ENCODE measurements at places on chromosomes 16 and 17. TPM values are rescaled to one million over a fixed set of nuclear protein-coding genes. Genes with fewer than 3 reads are reported as not detected.

The KRTAP2-3 gene
- not detected for total RNA-seq

The TMEM11 gene
- total RNA-seq: 25.7 TPM

The CDRT15L2 gene
- total RNA-seq: not detected

The MRPL28 gene
- 47.8 TPM for total RNA-seq

The TSNAXIP1 gene
- total RNA-seq: 5.4 TPM

The EFTUD2 gene
- total RNA-seq: 126 TPM

The CHD9NB gene
- total RNA-seq: 0.43 TPM

The CCL16 gene
- not detected for total RNA-seq

The RASL10B gene
- total RNA-seq: 9.9 TPM

The ENPP7 gene
- total RNA-seq: 2.2 TPM

The P3H4 gene
- 61.4 TPM for total RNA-seq

The EIF3CL gene
- total RNA-seq: 200 TPM

The TBC1D3E gene
- not detected for total RNA-seq

The STAC2 gene
- 7.9 TPM for total RNA-seq

The KREMEN2 gene
- not detected for total RNA-seq

The MT1E gene
- total RNA-seq: 456 TPM

The SCARF1 gene
- 295 TPM for total RNA-seq

The TRPV2 gene
- 26.1 TPM for total RNA-seq

The ZNF785 gene
- total RNA-seq: 12.1 TPM

The TLCD2 gene
- total RNA-seq: 7.5 TPM

The MT1M gene
- total RNA-seq: 105 TPM

The EFNB3 gene
- not detected for total RNA-seq

The RGS11 gene
- total RNA-seq: 32.6 TPM

The SLC9A5 gene
- total RNA-seq: 13.5 TPM

The CSF3 gene
- 0.43 TPM for total RNA-seq

The KCTD19 gene
- not detected for total RNA-seq

The FAM171A2 gene
- 1.7 TPM for total RNA-seq

The OR1A1 gene
- not detected for total RNA-seq

The SYCE1L gene
- total RNA-seq: not detected

The NTN1 gene
- total RNA-seq: 29.6 TPM

The CD79B gene
- total RNA-seq: not detected

The NPIPA8 gene
- total RNA-seq: not detected

The KCNJ2 gene
- total RNA-seq: 7.5 TPM

The PHKG2 gene
- 78.8 TPM for total RNA-seq

The GAST gene
- total RNA-seq: not detected

The PDILT gene
- total RNA-seq: not detected

The CRHR1 gene
- not detected for total RNA-seq

The SGCA gene
- 78.5 TPM for total RNA-seq

The ZC3H7A gene
- total RNA-seq: 56.9 TPM

The DYNC1LI2 gene
- 99.7 TPM for total RNA-seq

The MEIOC gene
- not detected for total RNA-seq

The TMIGD1 gene
- not detected for total RNA-seq

The FGF11 gene
- 0.32 TPM for total RNA-seq

The TEX19 gene
- not detected for total RNA-seq

The RABEP1 gene
- 9.3 TPM for total RNA-seq
